Stimulated activated CD4-positive, alpha-beta T cell treated with anti-CD3 and anti-CD28 coated beads, TNF-alpha, amount 100 ng/mL, for 4 hours (primary cell): ENCODE measurements at places on chromosomes 1 and 21.

GRCh38 chr1:59672851-59673572 lies 141.7 kb upstream of the HOOK1 start:
- DNase-seq: no peak

DNA sequence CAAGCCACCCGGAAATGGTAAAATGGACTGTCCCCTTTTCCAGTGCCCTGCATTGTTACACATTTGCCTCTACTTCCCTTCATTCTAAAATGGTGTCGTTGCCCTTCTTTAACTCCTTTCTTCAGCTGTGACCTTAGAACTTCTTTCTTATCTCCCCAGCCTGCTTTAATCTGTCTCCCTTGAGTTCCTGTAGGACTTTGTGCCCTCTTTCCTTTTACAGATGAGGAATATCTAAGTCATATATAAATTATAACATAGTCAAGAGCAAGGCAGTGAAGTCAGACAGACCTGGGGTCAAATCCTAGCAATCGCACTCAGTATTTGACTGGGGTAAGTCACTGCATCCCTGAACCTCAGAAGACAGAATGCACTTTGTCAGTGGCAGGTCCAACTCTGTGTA lies 31.4 kb upstream of the TMEM222 start:
- no peak for DNase-seq

DNA sequence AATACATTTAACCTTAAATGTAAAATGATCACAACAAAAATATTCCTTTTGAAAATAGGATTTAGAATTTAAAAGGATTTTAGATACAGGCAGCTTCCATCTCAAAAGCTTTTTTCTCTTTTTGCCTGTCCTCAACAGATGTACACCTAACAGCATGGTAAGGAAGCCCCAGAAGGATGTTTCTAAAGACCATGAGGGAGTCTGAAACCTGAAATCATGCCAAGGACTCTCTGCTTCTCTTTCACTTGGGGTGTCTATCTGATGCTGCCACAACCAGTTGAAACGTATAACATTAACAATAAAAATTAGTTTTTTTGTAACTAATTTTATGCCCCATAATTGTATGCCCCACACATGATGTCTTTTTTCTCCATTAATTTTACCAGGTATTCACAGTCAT lies 5.4 kb upstream of the ZNF281 start:
- DNase-seq: no peak

DNA sequence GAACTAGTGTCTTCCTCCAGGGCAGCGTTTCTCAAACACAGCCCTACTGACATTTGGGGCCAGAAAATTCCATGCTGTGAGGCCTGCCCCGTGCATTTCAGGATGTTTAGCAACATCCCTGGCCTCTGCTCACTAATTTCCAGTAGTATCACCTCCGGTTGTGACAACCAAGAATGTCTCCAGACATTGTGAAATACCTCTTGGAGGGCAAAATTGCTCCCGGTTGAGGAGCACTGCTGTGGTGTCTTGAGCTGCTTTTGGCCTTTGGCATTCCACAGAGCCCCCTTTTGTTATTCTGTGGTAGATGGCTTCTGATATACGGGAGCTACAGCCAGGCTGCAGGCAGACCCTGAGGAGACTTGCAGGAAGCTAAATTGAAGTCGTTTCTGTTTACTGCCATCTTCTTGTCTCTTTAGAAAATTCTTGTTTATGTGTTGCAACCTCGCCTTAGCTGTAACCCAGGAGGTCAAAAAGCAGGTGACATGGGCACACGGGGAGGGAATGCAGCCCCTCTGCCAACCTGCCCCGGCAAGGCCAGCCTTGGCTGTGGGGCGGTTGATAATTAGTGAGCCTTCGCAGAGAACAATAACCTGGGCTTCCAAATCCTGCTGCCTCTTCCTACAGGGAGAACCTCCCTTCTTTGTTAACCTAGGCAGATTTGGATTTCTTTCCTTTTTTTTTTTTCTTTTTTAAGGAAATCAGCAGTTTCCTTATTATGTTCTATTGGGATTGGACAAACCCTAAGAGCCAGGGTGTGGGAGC lies 74.7 kb upstream of the AKT3 start:
- no peak for DNase-seq

DNA sequence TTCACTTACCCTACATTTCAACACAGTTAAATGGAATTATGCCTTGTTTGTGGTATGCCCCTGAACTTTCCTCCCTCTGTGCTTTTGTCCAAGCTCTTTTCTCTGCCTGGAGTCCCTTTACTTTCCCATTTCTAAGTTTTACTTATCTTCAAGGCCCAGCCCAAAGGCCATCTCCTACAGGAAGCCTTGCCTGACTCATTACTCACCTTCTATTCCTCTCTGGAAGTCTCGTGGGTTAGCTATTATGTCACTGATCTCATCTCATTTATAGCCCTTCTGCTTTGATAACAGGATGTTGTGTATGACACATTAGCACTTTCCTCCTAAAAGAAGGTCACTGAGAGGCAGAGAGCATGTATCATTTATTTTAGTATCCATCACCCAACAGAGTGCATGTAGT lies 78.8 kb upstream of the CD1D start:
- DNase-seq: no peak

DNA sequence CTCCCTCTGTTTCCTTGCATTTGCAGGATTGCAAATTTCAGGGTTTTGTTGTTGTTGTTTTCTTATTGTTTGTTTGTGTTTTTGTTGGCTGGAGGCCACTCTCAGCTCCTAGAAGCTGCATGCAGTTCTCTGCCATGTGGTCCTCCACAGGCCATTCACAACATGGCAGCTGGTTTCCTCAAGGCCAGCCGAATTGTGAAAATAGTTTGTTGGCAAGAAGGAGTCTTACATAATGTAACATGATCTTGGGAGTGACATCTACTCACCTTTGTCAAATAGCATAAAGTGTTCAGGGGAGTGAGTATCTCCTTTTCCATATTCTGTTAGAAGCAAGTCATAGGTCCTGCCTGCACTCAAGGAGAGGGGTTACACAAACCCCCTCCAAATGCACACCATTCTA lies 10.6 kb upstream of the UAP1 start:
- no peak for DNase-seq

DNA sequence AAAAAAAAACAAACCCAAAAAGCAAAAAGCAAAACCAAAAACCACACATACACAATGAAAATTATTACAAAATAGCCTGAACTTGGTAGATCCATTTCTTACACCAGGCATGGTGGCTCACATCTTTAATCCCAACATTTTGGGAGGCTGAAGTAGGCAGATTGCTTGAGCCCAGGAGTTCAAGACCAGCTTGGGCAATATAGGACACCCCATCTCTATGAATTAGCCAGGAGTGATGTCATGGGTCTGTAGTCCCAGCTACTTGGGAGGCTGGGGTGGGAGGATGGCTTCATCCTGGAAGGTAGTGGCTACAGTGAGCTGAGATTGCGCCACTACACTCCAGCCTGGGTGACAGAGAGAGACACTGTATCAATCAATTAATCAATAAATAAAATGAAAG lies 42.1 kb upstream of the SCAF4 start:
- DNase-seq: no peak

DNA sequence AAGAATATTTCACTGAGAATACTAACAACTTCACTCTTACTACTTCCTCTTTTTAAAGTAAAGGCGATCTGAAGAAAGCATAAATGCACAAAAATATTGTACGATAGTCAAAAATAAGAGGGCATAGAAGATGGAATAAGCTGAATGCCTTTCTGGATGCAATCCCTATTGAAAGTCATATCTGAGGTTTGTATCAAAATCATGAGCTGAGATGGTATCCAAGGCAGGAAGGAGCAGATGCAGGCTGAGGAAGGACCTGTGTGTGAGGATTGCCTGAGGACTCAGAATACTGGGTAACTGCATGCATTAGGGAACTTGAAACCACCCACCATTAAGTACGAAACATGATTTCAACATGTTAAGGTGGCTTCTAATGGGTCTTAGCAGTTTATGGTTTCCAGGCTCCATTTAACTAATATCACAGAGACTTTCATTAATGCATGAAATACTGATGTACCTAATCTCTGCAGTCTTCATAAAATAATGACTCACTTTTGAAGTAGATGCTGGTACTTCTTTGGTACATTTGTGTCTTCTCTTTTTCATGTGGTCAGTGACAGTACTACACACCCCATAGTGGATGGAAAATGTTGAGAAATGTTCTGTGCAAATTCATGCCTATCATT lies 29.6 kb upstream of the RGS1 start:
- DNase-seq: no peak

DNA sequence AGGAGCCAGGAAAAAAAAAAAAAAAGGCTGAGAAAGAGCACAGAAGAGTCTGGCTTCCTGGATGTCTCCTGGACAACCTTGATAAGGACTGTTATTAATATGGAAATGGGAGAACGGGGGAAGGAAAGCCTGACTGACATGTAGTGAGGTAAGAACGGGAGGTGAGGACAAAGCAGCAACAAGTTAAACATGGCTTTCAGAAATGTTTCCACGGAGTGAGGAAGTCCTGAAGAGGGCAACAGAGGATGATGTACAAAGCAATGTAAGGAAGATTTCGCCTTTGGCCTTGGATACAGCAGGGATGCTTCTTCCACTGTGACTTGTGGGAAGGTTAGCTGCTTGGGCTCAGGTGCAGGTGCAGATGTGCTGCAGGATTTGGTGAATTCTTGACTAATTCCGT lies 11.9 kb upstream of the NIBAN1 start:
- DNase-seq: no peak

DNA sequence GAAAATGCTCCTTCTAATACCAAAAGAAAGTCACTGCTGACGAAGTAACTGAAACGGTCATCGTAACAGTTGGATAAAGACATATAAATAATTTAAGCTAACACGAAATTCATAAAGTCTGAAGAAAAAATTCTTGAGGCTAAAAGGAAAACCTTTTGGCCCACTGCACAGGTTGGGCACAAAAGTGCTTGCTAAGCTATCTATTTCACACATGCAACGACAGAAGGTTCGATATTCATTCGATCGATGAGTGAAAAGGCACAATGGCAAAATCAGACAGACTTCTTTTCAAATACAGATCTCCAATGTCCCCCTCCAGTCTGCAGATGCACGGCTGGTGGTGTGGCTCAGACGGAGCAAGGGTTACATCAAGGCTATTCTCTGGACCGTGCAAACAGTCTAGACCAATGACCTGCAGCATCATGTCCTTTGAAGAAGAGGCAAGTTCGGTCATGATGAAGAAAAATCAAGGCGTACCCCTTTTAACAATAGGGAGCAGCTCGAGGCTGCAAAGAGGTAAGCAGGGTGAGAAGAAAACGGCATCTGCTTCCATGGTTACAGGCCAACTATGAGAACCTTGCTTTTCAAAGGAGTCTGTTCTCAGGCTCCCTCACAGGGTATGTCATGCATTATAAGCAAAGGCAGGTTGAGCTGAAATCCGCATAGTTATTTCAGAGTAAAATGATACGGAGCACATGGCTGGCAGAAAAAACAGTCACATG lies 579.6 kb downstream of the USP25 start:
- DNase-seq: no peak

GRCh38 chr1:173190101-173190936 lies 16.8 kb downstream of the TNFSF4 start:
- DNase-seq: no peak

DNA sequence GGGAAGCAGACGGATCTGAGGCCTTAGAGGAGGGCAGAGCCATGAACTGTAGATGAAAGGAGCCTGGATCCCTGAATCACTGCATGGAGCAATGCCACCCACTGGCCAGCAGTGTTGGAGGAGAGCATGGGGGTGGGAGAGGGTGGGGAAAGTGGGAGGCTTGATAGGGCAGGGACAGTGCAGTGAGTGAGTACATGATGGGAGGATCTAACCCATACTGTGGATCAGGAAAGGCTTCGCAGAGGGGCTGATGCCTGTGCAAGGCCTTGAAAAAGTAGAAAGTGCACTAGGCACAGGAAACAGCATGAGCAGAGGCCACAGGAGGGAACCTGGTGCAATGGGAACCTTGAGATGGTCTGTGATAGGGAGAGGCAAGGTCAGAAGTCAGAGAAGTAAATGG lies 391.9 kb downstream of the PTPRU start:
- DNase-seq: no peak

DNA sequence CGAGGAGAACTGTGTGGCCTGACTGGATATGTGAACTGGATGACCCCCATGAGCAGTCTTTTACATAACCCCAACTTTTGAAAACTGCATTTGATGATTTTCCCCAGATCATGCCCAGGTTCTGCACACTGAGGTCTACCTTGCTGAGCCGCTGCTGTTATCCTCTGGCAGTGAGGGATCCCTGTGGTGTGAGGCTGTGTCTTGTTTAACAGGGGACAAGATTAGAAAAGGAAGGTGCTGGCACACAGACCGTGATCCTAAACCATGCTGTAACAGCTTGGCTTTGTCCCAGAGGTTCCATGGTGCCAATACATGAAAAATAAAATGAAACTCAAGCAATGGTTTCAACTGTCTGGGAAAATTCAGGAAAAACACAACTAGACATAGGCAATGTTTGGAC lies 134.2 kb downstream of the ZZZ3 start:
- no peak for DNase-seq

GRCh38 chr1:18536356-18536755 lies 55.6 kb downstream of the KLHDC7A start:
- no peak for DNase-seq
